HEK293T (cell line): ENCODE measurements at places on chromosomes 2 and 18.

- DNase-seq = no peak
These were observed 46.7 kb downstream of the FBXO48 start for GRCh38 chr2:68420254-68420910.

GRCh38 chr2:101140978-101141655 is 10.1 kb downstream of the TBC1D8 start:
- DNase-seq = no peak

DNA sequence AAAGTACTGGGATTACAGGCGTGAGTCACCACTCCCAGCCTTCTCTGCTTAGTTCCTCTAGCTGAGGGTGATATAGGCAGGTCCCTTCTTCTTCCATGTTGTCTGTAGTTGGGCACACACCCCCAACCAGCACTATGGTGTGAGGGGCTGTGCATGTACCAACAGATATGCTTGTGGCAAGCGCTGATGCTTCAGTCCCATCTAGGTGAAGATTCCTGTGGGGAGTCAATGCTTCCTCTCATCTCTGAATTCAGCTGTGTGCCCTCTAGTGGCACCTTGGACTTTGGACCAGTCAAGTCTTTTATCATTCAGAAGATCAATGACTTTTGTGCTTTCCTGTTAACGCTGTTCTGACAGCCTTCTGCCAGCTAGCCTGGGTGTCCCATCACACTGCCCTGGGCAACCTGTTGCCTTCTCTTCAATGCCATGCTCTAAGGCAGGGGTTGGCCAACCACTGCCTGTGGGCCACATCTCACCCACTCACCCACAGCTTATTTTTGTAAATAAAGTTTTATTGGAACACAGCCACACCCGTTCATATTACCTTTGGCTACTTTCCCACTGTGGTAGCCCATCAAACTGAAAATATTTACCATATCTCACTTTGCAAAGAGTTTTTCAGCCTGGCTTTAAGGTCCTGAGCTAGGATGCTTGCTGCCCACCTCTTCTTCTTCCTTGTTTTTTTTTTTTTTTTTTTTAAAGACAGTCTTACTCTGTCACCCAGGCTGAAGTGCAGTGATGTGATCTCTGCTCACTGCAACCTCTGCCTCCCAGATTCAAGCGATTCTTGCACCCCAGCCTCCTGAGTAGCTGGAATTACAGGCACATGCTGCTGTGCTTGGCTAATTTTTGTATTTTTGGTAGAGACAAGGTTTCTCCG is 51.0 kb downstream of the NPAS2 start:
- no peak for DNase-seq

DNA sequence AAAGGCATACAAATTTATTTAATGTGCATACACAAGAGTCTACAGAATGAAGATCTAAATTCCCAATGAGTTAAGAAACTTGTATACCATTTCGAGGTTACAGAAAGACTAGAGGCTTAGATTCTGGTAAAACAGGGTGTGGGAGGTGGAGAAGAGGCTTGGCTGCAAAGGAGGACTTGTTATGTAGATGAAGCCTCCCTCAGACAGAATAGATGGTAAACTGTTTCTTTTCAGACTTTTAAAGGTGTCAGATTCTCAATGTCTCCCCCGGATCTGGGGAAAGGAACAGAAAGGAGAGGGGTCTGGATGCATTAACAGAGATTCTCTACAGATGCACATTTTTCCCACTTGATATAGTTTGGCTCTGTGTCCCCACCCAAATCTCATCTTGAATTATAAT is 126.0 kb downstream of the ST6GAL2 start:
- DNase-seq = no peak
